ENCODE measurements at places on chromosomes 2 and 18. TPM values are rescaled to one million over a fixed set of nuclear protein-coding genes. Genes with fewer than 3 reads are reported as not detected.

The TMX3 gene
- 67.5 TPM for total RNA-seq

The COL4A4 gene
- 12.1 TPM for total RNA-seq

The CERKL gene
- total RNA-seq: 0.29 TPM

The KCNJ13 gene
- 0.60 TPM for total RNA-seq

The ALLC gene
- not detected for total RNA-seq

The E2F6 gene
- 13.4 TPM for total RNA-seq
